CD4-positive, alpha-beta T cell treated with Interleukin-17A for 1 hour (primary cell): ENCODE measurements at places on chromosomes 3 and 15.

- no peak for DNase-seq
Observed at GRCh38 chr3:11199902-11200845, 45.9 kb downstream of the HRH1 start.

- no peak for DNase-seq
Observed at GRCh38 chr3:119794971-119795612, 13.2 kb downstream of the NR1I2 start.

DNA sequence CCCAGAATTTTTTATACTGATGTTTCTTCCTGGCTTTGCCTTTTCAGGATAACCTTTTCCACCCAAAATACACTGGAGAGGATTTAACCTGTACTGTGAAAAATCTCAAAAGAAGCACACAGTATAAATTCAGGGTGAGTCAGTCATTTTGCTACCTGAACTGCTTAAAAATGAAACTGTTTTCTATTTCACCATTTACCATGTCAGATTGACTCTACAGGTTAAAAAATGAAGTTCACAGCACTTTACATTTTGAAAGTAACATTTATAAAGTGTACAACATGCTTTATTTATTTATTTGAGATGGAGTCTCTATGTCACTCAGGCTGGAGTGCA is 115.2 kb downstream of the GHSR start:
- no peak for DNase-seq

- no peak for DNase-seq
Observed at GRCh38 chr3:31960793-31961431, 20.1 kb downstream of the OSBPL10 start.

- no peak for DNase-seq
Observed at GRCh38 chr15:50181201-50181968, 611 bp upstream of the SLC27A2 start.

DNA sequence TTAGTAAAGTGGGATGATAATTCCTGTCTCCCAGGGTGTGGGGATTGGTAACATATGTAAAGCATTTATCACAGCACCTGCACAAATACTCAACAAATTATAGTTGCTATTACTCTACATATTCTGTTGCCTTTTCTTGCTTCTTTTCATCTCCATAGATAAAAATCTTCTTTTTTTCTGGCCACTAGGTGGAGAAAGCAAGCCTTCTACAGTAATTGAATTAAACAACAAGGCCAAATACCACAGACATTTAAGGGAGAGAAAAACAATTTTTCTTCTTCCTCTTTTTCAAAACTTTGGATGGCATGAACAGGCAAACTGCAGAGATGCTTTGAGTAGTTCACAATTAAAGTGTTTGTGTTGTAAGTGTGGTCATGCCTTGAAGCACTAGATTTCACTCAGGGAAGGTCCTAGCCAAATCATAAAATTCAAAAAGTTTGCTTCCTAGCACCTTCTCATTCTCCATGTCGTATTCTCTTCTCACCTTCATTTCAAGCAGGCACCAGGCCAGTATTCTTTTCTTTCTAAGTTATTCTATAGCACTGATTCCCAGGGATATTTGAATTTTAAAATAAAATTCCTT is 493.4 kb upstream of the TGFBR2 start:
- DNase-seq, result peak; percentile 57

DNA sequence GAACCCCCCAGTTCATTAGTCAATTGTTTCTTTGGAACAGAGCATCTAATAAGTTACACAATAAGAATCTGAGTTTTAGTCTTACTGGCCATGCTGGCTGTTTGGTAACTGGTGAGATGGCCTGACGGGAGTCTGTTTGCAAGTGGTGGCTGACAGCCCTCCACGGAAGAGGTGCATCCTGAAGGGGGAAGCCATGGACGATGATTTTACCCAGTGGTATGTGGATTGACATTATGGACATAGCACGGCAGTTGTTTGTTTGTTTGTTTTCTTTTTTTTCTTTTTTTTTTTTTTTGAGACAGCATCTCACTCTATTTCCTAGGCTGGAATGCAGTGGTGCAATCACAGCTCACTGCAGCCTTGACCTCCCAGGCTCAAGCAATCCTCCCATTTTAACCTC is 156.0 kb downstream of the RPLP1 start:
- DNase-seq, result no peak

GRCh38 chr15:99057697-99058420 is 47.0 kb upstream of the SYNM start:
- DNase-seq, result no peak

DNA sequence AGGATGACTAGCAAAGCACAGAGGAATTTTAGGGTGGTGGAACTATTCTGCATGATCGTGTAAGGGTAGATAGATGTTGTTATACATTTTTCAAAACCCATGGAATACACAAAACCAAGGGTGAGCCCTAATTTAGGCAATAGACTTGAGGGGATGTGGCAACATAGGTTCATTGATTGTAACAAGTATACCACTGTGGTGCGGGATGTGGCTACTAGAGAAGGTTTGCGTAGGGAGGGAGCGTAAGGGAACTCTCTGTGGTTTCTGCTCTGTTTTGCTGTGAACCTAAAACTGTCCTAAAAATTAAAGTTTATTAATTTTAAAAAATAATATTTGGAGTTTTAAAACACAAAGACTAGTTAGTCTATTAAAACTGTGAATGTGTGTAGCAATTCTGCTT is 202.8 kb downstream of the PLCL2 start:
- peak; percentile 30 for DNase-seq
